Daoy (cell line): ENCODE measurements at places on chromosomes 1 and 21. TPM values are rescaled to one million over a fixed set of nuclear protein-coding genes. Genes with fewer than 3 reads are reported as not detected.

GRCh38 chr1:61436016-61436415 lies 288.9 kb downstream of the TM2D1 start:
- peak; percentile 13 for DNase-seq

DNA sequence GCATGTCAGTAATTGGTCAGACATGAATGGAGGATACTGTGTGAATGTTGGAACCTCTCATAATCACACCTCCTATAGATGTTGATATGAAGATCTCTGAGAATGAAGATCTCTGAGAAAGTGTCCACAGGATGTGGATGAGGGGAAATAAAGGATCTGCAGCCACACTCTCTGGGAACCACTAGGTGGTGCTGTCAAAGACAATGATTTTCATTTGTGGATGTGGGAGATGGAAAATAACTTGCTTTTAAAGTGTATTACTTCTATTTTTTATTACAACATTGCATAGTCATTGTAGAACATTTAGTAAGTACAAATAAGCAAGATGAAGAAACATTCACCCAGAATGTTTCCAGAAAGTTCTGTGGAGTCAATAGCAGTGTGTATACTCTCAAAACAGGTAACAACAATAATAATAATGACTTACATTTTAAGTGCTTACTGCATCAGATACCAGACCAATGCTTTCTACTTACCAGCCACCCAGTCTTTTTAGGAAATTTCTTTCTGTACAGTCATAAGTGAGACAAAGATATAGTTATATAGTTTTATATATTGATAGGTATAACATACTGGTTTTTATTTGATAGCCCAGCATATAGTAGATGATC lies 128.2 kb downstream of the ATG4C start:
- peak; percentile 7 for DNase-seq

- DNase-seq, result no peak
These were observed 633.3 kb downstream of the LMO4 start for GRCh38 chr1:87961992-87962391.

- no peak for DNase-seq
These were observed 54.9 kb upstream of the WASF2 start for GRCh38 chr1:27544834-27545233.

DNA sequence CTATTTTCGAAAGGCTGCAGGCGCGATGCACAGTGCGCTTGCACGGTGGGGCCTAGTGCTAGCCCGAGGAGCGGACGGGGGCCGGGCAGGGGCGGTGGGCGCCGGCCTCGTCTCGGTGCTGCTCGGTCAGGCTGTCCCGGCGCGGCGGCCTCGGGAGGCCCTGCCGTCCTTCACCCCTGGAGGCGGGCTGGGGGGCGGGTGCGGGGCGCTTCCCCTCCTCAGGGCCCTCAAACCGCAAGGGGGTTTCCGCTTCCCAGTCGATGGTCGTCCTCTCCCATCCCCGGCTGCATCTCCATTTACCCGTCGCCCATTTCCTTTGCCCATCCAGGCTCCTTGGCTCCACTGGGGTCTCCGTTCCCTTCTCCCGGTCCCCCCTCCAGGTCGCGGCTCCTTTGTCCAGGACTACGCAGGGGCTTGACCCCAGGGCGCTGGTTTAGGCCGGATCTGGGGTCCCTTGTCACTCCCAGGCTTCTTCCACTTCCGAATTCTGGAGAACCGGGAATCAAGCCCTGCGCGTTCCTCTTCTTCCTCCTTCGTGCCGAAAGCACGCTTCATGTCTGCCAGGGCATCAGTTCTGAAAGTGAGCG lies 196.3 kb upstream of the LMO4 start:
- DNase-seq, result no peak

GRCh38 chr1:78834201-78834741 lies 172.3 kb downstream of the ADGRL4 start:
- peak; percentile 65 for DNase-seq

GRCh38 chr21:35051287-35051818 lies 2.3 kb upstream of the RUNX1 start:
- DNase-seq, result peak; percentile 95

DNA sequence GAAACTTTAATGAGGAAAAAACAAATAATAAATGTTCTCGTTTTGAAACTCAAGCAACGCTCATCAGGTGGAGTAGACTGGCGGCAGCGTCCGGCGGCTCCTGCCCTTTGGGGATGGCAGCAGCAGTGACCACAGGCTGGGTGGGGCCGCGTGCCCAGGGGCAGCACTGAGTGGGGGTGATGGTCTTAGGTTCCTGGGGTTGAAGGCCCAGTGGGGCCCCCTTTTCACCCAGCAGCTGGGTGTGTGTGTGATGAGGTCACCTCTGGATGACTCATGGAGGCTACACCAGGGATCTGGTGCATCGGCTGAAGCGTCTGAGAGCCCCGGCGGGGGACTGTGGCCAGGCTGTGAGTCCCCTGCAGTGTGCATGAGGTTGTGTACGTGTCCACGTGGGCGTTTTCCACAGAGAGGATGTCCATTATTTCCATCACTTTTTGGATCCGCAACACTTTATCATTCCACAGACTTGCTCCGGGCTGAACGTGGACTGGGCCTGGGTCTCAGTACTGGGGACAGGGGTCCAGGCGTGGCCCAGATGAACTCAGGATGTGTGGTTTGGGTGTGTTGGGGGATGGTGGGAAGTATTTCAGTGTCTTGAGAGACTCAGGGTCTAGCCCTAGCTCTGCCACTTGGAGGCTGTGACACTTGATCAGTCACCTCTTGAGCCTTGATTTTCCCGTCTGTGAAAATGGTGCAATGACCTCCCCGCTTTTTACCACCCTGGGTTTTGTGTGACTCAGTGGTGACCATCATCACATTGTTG lies 25.6 kb downstream of the LDLRAP1 start:
- DNase-seq, result peak; percentile 96

DNA sequence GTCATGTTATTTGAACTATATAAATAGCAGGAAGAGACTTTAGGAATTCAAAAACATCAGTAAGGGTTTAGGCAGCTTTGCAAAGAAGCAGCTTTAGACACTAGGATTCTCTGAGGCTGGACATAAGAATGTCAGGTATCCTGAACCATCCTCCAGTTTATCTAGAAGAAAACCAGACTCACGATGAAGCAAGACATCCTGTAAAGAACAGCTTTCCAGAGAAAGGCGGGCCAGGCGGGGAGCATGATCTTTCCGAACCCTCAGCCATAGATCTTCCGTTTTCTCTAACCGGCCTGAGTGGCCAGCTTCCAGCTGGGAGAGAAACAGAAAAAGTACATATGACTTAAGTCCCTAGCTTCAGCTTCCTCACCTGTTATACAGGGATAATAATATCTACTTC lies 39.3 kb upstream of the RBBP5 start:
- DNase-seq, result no peak

- DNase-seq, result peak; percentile 45
These were observed 57.6 kb upstream of the KIF1B start for GRCh38 chr1:10152709-10153284.

DNA sequence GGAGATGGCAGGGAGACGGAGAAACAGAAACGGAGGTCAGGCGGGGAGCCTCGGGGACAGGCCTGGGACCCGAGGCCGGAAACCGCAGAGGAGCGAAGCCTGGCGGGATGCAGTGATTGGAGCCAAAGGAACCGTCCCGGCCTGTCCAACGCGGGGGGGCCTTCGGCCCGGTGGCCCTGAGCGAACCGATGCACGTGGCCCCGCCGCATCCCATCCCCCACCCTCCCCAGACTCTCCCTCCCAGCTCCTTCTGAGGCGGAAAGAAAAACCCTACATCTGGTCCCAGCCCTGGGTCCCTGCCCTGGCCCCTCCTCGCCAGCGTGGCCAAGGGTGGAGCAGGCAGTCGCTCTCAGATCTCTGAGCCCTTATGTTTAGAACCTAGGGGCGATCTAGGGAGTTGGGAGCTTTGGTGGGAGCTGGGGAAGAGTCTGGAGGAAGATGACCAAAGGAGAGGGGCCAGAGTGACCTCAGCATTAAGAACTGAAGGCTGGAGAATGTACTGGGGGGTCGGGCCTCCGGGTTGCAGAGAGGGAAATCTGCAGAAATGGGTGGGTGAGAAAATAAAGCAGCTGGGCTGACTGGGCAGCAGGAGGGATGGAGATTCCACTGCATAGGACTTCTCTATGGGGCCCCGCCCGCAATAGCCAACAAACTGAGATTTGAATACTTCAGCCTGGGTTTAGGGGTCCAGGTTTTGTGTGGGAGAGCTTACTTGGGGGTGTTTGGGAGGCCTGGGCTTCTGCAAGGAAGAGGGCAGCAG lies 1.5 kb upstream of the CRABP2 start:
- DNase-seq, result no peak

- DNase-seq, result no peak
These were observed 194.2 kb upstream of the PROX1 start for GRCh38 chr1:213793482-213794067.

DNA sequence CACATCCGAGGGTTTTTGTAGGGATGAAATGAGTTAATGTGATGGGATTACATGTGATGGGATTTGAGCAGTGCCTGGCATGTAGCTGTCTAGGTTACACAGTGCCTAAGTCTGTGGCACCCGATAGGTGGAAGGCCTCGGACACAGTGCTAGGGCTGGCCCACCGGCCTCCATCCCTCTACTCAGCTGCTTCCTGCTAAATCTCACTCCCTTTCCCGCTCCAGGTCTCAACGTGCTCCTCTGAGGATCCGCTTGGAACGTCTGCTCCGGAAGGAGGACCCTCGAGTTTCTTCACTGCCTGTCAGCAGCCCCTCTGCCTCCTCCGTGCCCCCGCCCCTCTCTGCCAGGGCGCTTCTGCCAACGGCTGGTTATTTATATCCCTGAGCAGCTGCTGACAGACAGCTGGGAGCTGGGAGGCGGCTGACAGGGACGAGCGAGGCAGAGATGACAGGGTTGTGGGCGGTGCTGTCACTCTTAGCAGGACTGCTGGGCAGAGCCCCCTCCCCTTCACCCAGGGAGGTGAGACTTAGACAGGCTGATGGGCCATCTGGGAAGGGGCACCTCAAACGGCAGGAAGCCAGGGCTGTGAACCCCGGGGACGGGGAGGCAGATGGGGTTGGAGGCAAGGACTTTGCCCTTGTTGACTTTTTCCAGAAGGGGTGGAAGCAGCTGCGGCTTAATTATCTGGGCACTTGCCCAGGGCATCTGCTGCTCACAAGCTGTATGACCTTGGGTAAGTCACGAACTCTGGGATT lies 26.6 kb upstream of the LRRN2 start:
- no peak for DNase-seq

- no peak for DNase-seq
These were observed 6.3 kb upstream of the FOXO6 start for GRCh38 chr1:41354956-41355355.

DNA sequence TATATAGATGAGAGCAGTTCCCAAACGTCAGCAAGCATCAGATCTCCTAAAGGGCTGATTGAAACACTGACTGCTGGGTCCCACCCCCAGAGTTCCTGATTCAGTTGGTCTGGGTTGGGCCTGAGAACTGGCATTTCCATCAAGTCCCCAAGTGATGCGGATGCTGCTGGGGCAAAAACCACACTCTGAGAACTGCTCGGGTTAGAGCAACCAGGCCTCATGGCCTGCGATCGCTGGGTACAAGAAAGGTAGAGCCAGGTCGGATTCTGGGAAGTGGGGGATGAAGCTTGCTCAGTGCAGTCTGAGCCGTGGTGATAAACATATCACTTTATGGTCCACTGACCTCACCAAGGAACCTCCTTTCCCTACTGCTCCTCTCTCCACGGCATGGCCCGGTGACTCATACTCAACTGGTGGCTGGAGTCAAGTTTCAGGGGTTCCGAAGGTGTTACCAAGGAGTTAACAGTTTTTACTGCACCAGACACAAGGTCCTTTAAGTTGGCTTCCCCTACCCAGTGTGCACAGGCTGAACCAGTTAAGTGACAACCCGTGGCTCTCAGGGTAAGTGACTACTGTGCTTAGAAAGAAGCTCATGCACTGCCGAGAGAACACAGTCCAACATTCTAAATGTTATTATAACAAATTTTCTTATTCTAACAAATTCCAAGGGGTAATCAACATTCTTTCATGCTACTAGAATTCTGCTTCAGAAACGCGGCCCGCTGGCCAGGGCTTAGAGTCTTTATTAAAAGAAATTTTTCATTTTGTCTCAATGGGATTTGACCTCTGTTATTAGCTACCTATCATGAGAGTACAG lies 153.5 kb downstream of the TGFBR3 start:
- DNase-seq, result peak; percentile 97

DNA sequence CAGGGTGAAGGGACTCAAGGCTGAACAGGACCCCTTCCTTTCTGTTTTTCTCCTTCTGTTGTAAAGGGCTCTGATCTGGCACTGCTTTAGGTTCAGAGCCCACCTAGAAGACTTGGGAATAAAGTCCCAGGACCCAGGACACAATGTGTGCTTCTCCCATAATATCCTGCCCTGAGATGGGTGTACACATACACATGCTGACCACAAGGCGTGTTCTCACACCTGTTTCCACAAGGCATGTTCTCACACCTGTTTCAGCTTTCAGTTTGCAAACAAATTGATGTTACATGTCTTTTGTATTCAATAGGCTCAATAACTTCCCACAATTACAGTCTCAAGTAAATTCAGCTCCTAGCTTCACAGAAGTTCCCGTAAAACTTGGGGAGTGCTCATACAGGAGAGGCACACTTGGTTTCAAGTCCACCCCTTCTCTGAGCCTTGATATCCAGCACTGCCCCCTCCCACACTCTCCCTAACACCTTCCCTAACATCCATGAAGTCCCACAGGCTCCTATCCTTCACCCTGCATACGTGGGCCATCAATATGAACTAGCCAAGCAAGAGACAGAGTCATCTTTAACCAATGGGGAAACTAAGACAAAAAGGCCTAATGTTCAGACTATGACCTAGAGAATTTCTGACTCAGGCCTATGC lies 41.7 kb downstream of the ERI3 start:
- DNase-seq, result no peak

- DNase-seq, result no peak
These were observed 58.0 kb downstream of the SDCCAG8 start for GRCh38 chr1:243313635-243314536.

- DNase-seq, result no peak
These were observed 52.1 kb upstream of the BACE2 start for GRCh38 chr21:41115851-41116250.

GRCh38 chr1:37672136-37672870 lies 20.0 kb upstream of the CDCA8 start:
- no peak for DNase-seq

GRCh38 chr1:10623686-10624145 lies 149.0 kb downstream of the PEX14 start:
- DNase-seq, result no peak

DNA sequence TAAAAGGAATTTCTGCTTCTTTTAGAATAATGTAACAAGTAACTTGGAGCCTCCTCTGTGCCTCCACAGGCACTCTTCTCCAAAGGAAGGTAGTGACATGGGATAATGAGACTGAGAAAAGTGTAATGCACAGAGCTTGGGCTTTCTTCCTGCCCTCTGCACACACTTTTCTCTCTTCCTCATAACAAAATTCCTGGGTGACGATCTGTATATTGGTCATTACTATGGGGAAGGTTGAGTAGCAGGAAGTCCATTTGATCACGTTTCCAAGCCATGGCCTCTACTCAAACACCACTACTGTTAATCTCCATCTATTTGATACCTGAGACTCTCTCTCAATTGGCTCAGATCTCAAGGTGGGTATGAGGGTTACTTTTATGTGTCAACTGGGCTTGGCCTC lies 113.9 kb downstream of the GRIK1 start:
- no peak for DNase-seq

The LCE1F gene
- not detected in 2 replicates for total RNA-seq

The B3GALT2 gene
- total RNA-seq, result not detected in 2 replicates

The LCK gene
- 0.06 TPM in 1 of 2 replicates, not detected in the other for total RNA-seq

The IKBKE gene
- total RNA-seq, result 12.2 and 14.7 TPM in 2 replicates

The KRTAP10-5 gene
- not detected in 2 replicates for total RNA-seq

The CAMK2N1 gene
- total RNA-seq, result 2.2 and 5.4 TPM in 2 replicates

The C1orf94 gene
- 0.06 TPM in 1 of 2 replicates, not detected in the other for total RNA-seq

The PCAT6 gene
- total RNA-seq, result not detected in 2 replicates

The KRTAP21-2 gene
- 13.6 TPM in 1 of 2 replicates, not detected in the other for total RNA-seq

The KPRP gene
- not detected in 2 replicates for total RNA-seq

The MPC2 gene
- total RNA-seq, result 58.5 and 67.5 TPM in 2 replicates

The VWA5B1 gene
- not detected in 2 replicates for total RNA-seq

The LAMC1 gene
- total RNA-seq, result 106 and 117 TPM in 2 replicates

The SMPDL3B gene
- 0.86 TPM in 1 of 2 replicates, not detected in the other for total RNA-seq

The PLPPR5 gene
- total RNA-seq, result 0.03 TPM in 1 of 2 replicates, not detected in the other
